ENCODE measurements at places on chromosomes 16 and 17.
A peak's percentile ranks its signal among the peaks of the same experiment; 100 is the strongest.

DNA sequence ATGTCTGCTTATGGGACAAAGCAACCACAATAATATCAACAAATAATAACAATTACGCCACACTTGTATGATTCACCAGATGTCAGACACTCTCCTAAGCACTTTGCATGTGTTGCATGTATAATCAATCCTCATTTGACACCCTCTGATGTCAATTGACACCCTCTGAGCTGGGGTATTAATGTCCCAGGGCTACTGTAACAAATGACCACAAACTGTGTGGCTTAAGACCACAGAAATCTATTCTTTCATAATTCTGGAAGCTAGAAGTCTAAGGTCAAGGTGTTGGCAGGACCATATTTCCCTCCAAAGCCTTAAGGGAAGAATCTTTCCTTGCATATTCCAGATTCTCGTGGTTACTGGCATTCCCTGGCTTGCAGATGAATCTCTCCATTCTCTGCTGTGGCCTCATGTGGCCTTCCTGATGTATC is 112.7 kb downstream of the NPIPB5 start:
- no peak for DNase-seq

- no peak for DNase-seq
Observed at GRCh38 chr17:45164734-45165269, 3.1 kb downstream of the HEXIM2 start.

DNA sequence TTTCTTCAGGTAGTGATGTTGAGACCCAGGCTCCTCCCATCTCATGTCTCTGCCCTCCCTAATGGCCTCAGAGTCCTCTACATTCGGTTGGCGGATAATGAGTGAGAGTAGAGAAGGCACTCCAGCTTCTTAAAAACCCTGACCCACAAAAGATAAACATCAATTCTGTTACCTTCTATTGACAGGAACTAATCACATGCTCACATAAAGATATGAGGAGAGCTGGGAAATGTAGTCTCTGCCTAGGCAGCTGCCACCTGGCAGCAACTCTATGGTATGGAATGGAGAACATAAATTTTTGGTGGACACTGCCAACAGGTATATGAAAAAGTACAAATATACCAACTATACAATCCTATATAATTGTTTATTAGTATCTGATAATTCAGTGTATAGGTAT is 110.7 kb upstream of the HLF start:
- DNase-seq: no peak

DNA sequence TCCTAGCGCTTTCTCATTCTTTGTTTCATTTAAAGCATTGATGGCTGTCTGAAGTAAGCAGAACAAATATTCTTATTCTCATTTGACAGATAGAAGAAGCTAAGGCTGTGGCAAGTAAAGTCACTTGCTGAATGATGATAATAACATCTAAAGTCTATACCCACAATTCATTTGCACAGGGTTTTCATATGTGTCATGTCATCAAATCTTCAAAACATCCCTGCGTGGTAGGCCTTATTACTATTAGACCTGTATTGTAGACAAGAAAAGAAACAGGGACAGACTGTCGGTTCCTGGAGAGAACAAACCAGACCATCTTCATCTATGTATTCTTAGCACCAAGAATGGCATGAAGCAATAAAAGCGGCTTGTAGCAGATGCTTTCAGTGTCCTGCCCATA is 85.9 kb downstream of the ASIC2 start:
- DNase-seq: no peak

DNA sequence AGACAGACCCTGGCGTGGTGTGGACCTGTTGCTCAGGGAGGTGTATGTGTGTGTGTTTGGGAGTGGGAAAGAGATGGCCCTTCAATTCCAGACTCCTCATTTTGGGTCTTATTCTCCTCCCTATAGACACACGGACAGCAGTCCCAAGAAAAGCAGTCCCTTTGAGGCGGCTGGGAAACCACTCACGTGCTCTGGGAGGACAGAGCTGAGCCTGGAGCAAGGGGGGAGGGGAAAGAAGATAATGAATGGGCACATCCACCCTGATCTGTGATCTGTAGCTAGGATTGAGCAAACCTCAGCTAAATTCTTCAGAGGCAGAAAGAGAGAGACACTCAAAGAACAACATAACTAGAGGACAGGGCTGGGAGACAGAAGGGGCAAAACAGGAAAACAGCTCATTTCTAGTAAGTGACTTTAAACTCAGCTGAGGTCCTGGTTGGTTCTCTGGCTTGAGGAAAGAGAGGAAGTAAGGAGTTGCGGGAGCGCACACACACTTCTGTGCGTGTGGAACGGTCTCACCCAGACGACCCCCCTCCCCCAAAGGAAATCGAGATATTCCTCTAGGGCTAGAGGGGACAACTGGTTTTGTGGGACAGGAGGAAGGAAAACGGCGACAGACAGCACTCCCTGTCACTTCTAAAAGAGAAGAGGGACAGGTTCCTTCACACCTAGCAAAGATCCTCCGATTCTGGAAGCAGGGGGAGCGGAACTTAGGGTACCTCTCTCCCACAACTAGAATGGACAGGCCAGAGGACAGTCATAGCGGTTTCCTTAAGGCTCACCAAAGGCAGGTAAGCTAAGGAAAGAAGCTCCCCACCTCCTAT is 658 bp downstream of the RAB5C start:
- DNase-seq: peak; percentile 22

DNA sequence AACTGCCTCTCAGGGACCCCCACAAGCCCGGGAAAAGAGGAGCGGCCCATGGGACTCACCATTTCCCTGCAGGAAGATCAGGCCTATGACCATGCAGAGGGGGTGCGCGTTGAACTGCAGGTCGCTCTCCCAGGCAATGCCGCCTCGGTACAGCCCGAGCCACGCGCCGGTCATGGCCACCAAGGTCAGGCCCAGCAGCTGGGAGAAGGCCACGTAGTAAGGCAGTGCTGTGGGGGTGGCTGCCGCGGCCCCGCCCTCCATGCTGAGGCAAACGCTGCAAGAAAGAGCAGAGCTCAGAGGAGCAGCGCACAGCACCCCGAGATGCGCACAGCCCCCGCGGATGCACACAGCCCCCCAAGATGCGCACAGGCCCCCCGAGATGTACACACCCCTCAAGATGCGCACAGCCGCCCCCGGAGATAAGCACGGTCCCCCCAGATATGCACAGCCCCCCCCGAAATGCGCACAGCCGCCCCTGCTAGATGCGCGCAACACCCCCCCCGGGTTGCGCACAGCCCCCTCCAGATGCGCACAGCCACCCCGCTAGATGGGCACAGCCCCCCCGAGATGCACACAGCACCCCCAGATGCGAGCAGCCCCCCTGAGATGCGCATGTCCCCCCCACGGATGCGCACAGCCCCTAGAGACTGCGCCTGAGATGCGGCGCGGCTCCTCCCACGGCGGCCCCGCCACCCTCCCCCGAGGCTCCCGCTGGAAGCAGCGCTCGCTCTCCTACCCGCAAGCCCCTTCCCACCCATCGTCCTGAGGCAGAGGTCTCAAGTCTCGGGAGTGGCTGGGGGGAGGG is 8.6 kb downstream of the CYB561 start:
- DNase-seq: no peak

- peak; percentile 37 for DNase-seq
Observed at GRCh38 chr16:83215406-83216001, 588.7 kb downstream of the CDH13 start.

DNA sequence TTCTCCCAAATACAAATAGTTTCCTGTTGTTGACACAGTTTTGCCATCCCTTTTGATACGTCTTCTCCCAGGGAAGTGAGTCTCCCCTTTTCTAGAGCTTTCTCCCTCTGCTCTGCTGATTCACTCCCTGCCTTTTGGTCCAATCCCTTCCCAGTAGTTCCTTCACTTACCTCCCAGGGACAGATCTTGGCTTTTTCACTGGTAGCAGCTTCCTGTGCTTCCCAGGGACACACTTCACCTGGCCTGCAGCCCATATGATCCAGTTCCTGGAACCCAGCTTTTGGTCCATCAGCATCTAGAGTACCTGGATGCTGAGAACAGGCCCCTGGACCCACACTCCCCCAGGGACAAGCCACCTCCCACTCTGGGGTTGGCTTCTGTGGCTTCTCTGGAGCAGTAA is 15.8 kb downstream of the GPR179 start:
- DNase-seq: no peak

- no peak for DNase-seq
Observed at GRCh38 chr16:72013389-72013788, 4.8 kb downstream of the DHODH start.

DNA sequence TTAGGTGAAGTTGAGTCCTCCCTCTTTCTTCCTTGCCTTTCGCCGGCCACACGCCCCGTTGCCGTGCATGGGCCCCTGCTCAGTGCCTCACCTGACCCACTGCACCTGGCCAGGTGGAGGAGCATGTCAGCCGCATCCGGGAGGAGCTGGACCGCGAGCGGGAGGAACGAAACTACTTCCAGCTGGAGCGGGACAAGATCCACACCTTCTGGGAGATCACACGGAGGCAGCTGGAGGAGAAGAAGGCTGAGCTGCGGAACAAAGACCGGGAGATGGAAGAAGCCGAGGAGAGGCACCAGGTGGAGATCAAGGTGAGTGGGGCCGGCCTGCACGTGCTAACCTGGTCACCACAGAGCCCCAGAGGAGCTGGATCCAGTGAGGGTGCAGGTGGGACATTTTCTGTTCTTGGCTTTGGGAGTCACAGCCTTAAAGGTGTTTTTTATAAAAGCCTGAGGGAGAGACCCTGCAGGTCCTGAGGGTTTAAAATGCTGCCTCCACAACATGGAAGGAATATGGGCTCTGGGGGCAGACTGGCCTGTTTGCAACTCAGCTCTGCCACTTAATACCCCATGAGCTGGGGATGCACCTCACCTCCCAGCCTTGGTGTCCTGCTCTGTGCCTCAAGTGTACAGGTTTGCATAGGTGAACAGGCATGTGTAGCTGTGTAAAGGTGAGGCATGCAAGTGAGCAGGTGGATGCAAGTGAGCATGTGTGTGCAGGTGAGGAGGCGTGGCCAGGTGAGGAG is 12.1 kb upstream of the DBNDD1 start:
- peak; percentile 13 for DNase-seq

GRCh38 chr16:46688101-46688653 is 801 bp downstream of the VPS35 start:
- peak; percentile 38 for DNase-seq

DNA sequence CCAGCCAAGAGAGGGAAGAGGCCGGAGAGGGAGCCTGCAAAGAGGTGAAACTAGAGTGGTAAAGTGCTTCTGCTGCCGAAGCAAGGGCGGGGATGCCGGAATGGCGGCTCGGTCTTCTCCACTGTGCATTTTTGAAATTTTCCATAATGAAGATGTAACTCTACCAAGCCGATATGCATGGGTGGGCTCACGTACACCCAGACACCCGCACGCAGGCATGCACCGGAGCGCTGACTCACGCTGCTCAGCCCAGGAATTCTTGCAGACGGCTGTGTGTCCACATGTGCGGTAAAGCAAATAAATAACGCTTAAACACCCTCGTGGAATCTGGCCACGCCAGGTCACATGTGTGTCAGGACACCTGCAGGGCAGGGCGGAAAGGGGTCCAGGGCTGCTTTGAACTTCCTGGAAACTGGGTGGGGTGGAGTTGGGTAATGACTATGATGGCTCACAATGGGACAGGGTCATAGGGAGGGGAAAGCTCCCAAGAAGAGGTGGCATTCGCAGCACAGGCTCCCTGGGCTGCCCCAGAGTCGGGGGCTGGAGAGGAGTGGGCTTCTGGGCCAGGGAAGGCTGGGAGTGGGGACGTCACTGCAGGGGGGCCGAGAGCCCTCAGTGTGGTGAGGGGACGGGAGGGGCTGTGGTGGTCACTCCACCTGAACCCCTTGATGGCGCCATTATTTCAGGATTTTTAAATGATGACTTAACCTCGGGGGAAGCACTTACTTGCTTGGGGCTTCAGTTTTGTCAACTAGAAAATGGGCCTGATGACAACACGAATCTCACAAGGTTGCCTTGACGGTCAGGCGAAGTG is 265.5 kb downstream of the PARN start:
- no peak for DNase-seq

DNA sequence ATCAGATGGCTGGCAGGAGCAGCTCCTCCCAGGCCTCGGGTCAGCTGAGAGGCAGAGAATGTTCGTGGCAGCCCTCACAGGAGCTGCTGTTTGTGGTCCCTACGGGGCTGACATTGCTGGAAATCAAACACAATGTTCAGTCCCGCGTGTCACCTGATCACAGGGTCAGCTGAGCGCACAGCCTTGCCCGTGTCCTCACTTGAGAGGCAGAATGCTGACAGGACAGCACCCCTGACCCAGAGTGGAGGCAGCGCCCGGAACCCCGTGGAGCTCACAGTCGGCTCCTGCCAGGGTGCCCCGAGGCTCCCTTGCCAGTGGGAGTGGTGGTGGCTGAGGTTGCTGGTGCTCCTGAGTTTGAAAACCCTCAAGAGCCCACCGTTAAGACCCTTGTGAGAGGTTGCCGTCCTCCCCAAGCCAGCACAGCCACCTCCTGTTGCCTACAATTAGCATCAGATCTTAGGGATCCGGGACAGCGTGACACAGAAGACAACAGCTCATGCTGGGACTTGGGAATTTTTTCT is 3.6 kb upstream of the CHMP6 start:
- DNase-seq: no peak

GRCh38 chr17:78979780-78980623 is at the start of gene LGALS3BP:
Gene LGALS3BP, minus strand, starts transcription at chr17:78979923. Its CDS starts 2,732 bp downstream, at chr17:78977191.
- DNase-seq: peak; percentile 62

GRCh38 chr17:45355087-45355486 is 38.3 kb upstream of the MAP3K14 start:
- no peak for DNase-seq

DNA sequence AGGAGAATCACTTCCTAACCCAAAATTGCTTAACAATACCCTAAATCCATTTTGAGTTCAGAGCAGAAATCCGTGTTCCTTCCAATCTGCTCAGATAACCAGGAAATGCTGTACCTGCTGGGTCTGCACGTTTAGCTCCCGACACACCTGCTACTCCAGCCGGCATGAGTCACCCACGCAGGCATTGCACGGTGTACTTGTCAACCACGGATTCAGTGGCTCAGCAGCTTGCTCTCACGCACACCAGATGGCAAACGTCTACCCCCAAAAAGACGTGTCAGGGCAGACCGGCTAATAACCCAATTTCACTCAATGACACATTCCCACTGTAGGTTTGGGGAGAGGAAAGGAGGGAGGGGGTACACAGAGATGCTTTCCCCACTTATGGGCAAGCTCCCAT is 468.1 kb downstream of the SOX9 start:
- no peak for DNase-seq

DNA sequence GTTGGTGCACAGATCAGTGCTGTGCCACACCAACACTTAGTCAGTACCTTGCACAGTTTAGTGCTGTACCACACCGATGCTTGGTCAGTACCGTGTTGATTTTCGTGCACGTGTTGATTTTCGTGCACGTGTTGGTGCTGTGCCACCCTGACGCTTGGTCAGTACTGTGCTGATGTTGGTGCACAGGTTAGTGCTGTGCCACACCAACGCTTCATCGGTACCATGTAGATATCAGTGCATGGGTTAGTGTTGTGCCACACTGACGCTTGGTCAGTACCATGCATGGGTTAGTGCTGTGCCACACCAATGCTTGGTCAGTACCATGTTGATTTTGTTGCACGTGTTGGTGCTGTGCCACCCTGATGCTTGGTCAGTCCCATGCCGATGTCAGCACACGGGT is 103.5 kb downstream of the NPIPB11 start:
- DNase-seq: no peak

- DNase-seq: no peak
Observed at GRCh38 chr17:45824901-45825492, 19.7 kb upstream of the SPPL2C start.

- DNase-seq: peak; percentile 16
Observed at GRCh38 chr17:57256708-57257112, 387 bp downstream of the MSI2 start.

GRCh38 chr17:54117452-54117851 is 294.7 kb downstream of the KIF2B start:
- no peak for DNase-seq

All from hematopoietic multipotent progenitor cell treated with erythropoietin and hydrocortisone succinate and interleukin-3 and kit ligand, for 8 days (in vitro differentiated cells).